ENCODE measurements at places on chromosomes 4 and X.

- no peak for DNase-seq
Measured at GRCh38 chr4:24040811-24041210, 151.0 kb upstream of the PPARGC1A start.

DNA sequence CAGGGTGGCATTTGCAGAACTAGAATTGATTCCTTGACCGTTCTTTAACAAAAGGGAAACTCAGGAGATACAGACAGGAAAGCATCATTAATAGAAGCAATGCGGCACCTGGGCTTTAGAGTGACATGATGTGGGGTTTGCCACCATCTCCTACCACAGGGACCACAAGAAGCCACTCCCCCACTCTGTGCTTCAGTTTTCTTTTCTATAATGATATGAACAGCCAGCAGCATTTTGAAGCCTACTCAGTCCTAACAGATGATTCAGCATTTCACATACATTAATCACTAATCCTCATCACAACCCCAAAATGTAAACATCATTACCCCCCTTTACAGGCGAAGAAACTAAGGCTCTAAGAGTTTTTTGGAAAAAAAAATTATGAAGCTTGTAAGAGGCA lies 22.9 kb downstream of the CCDC149 start:
- DNase-seq: no peak

GRCh38 chr4:108070775-108071174 lies 81.1 kb downstream of the HADH start:
- no peak for DNase-seq

GRCh38 chrX:39144323-39144722 lies 343.1 kb downstream of the MID1IP1 start:
- DNase-seq: no peak

GRCh38 chr4:8308856-8309771 lies 39.6 kb downstream of the HTRA3 start:
- no peak for DNase-seq

GRCh38 chr4:27428661-27429060 lies 568.0 kb downstream of the STIM2 start:
- no peak for DNase-seq

DNA sequence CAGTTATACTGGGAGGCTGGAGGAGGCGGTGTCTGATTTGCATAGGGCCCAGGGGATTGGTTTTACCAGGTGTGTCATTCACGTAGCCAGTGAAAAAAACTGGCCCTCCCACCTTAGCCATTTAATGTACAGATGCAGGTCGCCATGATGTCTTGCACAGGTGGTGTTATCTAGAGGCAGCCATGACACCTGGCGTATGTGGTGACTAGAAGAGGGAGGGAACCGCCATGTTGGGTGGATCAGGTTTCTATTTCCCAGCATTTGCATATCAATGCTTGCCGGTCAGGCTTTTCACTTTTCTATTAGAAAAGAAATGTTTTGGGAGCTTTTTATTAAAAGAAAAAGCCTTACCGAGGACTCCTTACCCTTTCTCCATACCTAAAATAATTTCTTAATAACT lies 523.4 kb downstream of the ADGRL3 start:
- no peak for DNase-seq

GRCh38 chr4:182235021-182235795 lies 8.0 kb upstream of the TENM3 start:
- DNase-seq: no peak

DNA sequence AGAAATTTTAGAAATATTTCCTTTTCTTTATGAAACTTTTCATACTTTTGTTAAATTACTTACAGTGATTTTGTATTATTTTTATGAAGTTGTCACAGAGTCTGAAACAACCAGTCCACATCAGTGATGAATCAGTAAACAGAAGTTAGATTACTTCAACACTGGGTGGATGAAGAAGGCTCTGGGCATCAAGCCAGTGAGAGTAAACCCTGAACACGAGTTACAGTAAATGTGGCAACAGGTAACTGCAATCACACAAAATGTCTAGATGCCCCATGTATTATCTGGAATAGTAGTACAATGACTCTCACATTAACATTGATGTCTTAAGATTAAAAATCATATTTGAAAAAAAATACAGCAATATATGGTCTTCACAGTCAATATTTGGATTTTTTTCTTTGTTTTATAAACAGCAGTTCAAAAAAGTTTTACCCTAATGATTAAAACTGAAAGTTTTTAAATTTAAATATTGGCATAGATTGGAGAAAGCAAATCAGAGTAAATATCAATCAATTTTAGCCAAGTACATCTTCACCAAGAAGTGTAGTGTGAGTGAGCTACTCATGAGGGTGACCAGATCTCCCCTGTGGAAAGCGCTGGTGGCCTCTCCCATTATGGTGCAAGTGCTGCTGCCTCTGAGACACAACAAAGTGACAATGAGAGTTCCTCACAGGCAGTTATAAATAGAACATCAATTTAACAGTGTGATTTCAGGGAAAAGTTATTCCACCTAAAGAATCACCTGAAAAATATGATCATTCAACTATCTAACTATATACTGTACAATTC lies 63.2 kb upstream of the UGT2B7 start:
- DNase-seq: no peak

DNA sequence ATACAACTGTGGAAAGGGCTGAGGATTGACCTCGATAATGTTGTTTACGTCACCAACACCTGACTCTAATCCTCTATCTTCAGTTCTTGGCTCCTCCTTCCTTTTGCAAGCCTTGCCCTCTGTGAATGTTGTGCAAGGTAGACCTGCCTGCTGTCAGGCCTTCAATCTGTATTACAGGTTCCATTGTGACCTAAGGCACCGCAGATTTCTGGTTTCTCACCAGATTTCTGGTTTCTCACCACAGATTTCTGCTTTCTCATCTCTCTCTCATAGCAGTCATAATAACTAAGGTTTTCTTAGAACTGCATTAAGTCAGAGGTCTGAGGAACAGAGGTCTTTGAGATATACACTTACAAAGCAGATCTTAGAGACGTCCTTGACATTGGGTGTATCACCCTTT lies 51.5 kb upstream of the ETNPPL start:
- DNase-seq: no peak

GRCh38 chr4:185261946-185262345 lies 52.5 kb downstream of the SNX25 start:
- DNase-seq: no peak
